ENCODE measurements at places on chromosomes 12 and 14. TPM values are rescaled to one million over a fixed set of nuclear protein-coding genes. Genes with fewer than 3 reads are reported as not detected.

DNA sequence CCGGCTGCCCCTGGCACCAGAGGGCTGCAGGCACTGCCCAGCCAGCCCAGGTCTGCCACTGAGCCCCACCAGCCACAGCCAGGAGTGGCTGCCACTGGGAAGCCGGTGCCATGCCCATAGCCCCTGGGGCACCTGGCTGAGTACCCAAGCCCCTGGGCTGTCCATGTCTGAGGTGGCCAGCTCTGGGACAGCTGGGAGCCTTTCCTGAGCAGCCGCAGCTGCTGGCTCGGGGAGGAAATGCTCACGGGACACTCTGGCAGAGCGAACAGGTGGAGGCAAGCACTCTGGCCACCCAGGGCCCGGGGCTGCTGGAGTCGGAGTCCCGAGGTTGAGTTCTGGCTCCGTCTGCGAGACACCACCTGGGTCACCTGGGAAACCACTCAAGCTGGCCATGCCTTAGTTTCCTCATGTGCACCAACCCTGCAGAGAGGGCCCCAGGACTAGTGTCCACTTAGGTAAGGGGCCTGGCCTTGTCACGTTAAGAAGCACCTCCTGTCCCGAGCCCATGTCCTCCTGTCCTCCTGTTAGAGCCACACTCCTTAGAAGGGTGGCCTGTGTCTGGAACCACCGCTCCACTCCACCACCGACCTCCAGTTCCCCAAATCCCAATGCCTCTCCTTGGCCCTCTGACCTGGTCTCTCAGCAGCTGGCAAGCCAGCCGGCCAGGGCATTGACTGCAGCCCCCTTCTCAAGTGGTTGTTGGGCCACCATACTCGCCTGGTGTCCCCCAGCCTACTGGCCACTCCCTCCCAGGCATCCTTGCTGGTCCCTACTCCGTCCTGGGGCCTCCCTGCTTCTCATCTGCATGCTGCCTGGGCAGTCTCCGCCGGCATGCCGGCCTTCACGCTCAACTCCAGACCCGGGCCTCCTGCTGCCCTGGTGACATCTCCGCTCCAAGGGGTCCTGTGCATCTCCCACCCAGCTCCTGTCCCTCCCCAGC lies 45.3 kb downstream of the BEGAIN start:
- peak; percentile 71 for DNase-seq
- no peaks in the 10 kb centered on the region for H3K36me3 ChIP-seq

DNA sequence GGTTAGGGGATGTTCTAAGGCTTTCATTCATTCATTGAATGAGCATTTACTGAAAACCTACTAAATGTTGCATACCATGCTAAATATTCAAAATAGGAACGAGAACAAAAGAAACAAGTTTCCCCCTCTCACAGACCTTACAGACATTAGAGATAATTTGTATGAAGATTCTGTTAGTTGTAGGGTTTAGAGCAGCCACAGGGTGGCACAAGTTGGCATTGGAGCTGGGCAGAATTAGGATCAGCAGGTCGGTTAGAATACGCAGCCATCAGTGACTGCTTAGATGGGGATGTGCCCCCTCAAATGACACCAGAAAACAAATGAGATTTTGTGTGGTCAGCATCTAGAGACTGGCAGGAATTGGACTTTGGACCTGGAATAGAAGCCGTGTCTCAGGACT lies 166.3 kb upstream of the DAAM1 start:
- no peaks in the 10 kb centered on the region for H3K4me1 ChIP-seq
- no peak for DNase-seq
- no peaks in the 10 kb centered on the region for H3K36me3 ChIP-seq
- H3K27ac ChIP-seq, result no peak overlapping the region
- no peaks in the 10 kb centered on the region for H3K27me3 ChIP-seq

DNA sequence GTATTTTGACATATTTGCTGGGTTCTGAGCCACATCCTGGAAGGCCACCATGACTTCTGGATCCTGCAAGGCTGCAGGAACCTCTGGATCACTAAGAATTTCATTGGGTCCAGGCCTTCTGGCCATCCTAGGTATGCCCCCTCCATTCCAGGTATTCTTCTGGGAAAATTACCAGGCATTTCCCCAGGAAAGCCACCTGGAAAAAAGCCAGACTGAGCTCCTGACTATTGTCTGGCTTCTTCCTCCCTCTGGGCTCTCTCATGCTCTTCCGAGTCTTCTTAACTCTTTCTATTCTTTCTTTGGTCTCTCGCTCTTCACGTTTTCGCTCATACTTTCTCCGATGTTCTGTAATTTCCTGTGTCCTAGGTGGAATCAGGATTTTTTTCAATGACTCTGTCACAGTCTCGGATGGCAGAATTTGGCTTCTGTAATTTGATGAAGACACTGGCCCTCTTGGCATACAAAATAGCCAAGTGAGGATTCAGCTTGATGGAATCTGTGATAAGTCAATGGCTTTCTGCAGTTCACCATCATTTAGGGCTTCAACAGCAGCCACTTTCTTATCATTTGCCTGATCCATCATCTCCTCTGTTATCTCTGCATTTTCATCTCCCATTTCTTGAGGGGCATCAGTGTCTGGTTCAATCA lies 42.6 kb downstream of the ATP23 start:
- no peak for DNase-seq
- no peaks in the 10 kb centered on the region for H3K36me3 ChIP-seq
- no peaks in the 10 kb centered on the region for H3K27me3 ChIP-seq
- no peak overlapping the region for H3K27ac ChIP-seq
- no peaks in the 10 kb centered on the region for H3K4me1 ChIP-seq

DNA sequence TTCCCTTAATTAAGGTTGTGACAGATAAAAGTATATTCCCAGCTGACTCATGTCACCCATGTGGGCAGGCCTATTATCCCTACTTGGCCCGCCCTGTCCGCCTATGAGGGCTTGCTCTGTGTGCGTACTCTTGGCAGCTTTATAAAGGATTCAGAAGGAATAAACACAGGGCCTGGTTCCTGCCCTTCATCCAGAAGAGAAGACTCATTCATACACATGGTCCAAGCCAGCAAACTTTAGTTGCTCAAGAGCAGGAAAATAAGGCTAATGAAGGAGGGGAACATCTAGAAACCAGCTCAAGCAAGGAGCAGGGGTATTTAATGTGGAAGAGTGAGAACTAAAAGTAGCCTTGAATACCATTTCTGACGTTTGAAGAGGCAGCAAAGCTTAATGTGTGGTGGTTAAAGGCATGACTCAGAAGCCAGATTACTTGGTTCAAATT lies 141.9 kb downstream of the CRADD start:
- DNase-seq, result no peak
- H3K4me3 ChIP-seq, result no peak overlapping the region
- no peaks in the 10 kb centered on the region for H3K4me1 ChIP-seq
- H3K27ac ChIP-seq, result peak overlapping the region; percentile 57
- no peaks in the 10 kb centered on the region for H3K27me3 ChIP-seq
- no peaks in the 10 kb centered on the region for H3K36me3 ChIP-seq

GRCh38 chr14:103897075-103897947 lies 30.9 kb upstream of the TDRD9 start:
- no peaks in the 10 kb centered on the region for H3K27me3 ChIP-seq
- no peak overlapping the region for H3K27ac ChIP-seq

DNA sequence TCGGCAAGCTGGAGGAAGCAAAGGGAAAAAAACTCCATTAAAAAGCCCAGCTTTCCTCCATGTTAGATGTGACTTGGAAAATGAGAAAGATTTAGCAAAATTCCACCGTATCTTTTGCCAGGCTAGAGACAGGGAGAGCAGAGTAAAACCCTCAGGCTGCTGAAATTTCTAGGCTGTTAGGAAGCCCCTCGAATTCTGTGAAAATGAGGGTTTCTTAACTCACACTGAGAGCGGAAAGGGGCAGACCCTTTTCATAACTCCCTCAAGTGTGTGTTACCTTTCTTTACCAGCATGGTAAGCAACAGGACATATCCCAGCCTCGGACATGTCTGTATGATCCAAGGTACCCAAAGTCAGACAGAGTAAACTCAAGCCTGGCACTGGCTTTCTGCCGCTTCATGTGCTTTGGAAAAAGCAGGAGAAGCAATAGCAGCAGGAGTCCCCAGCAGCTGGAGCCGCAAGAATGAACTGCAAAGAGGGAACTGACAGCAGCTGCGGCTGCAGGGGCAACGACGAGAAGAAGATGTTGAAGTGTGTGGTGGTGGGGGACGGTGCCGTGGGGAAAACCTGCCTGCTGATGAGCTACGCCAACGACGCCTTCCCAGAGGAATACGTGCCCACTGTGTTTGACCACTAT lies at the start of gene RHOJ:
TSS of gene RHOJ (plus strand) at position 37 of the 637 bp plus-strand sequence. CDS start at position 464, 427 bp downstream.
- H3K27ac ChIP-seq, result peak within 1 kb of the TSS; percentile 90
- peak within 1 kb of the TSS; percentile 22 for H3K4me3 ChIP-seq
- H3K27me3 ChIP-seq, result no peaks in the 10 kb centered on the region
- no peaks in the 10 kb centered on the region for H3K36me3 ChIP-seq
- DNase-seq, result peak; percentile 66

- H3K27me3 ChIP-seq, result no peaks in the 10 kb centered on the region
- no peaks in the 10 kb centered on the region for H3K4me1 ChIP-seq
- no peaks in the 10 kb centered on the region for H3K36me3 ChIP-seq
- DNase-seq, result no peak
- H3K27ac ChIP-seq, result no peak overlapping the region
- no peak overlapping the region for H3K4me3 ChIP-seq
These were observed 31.0 kb downstream of the SAMD4A start for GRCh38 chr14:54597795-54598443.

- H3K27me3 ChIP-seq, result no peaks in the 10 kb centered on the region
- H3K36me3 ChIP-seq, result peaks cover 86% of the 10 kb centered on the region
- H3K4me3 ChIP-seq, result no peak overlapping the region
- H3K27ac ChIP-seq, result no peak overlapping the region
- DNase-seq, result no peak
- H3K4me1 ChIP-seq, result no peaks in the 10 kb centered on the region
These were observed 55.3 kb downstream of the DICER1 start for GRCh38 chr14:95101736-95102679.

The ANO2 gene
- 2.1 TPM for polyA plus RNA-seq

Data from spleen (tissue), 13 donors.